ENCODE measurements at places on chromosomes 5 and 9.

- no peak for DNase-seq
These were observed 627.2 kb downstream of the PSAT1 start for GRCh38 chr9:78923966-78924659.

GRCh38 chr5:55672477-55672911 lies 39.6 kb downstream of the SLC38A9 start:
- DNase-seq, result peak; percentile 90

DNA sequence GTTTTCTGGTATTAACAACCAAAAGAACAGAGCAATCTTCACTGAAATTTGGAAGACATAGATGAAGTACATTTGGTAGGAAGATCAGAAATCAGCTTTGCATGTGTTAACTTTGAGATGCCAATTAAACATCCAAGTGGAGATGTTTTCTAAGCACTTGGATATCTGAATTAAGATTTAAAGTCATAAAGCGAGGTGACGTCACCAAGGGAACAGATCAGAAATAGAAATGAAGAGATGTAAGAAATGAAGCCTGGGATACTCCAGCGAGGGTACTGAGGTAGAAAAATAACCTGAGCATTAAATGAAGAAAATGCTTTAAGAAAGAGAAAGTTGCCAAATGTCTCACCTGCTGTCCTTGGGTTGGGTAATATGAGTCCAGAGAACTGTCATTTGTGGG lies 1223.3 kb downstream of the MAT2B start:
- DNase-seq, result no peak

DNA sequence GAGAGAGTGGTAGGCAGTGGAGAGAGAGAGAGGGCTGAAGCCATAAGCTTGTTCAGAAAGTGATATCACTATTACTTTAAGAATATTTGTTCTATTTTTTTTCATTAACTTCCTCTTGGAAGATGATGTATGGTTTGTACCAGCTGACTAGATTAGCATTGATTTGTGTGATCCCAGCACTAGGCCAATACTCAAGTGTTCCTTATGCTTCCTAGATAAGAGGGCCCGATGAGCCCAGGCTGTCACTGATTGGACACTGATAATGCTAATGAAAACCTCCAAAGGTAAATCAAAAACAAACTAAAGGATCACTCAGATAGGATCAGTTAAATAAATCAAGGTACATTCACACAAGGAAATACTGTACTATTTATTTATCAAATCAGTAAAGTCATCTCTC lies 52.7 kb upstream of the OTULINL start:
- no peak for DNase-seq

DNA sequence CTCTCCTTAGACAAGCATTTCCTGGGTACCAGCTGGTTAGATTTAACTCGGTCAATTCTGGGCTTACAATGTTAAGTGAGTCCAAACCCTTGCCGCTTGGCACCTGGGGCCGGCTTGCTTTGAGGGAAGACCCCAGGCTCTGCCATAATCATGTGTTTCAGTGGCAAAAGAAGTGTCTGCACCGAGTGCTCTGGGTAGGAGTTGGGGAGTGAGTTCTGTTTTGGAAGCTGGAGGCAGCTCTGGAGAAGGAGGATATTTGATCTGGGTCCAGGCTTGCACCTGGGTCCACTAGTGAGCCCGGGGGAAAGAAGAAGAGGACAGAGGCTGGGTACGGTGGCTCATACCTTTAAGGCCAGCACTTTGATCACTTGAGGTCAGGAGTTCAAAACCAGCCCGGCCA lies 8.4 kb upstream of the OLFM1 start:
- DNase-seq, result no peak

Measured in pons (tissue), 1 donor.